ENCODE measurements at places on chromosomes 5 and 9.

DNA sequence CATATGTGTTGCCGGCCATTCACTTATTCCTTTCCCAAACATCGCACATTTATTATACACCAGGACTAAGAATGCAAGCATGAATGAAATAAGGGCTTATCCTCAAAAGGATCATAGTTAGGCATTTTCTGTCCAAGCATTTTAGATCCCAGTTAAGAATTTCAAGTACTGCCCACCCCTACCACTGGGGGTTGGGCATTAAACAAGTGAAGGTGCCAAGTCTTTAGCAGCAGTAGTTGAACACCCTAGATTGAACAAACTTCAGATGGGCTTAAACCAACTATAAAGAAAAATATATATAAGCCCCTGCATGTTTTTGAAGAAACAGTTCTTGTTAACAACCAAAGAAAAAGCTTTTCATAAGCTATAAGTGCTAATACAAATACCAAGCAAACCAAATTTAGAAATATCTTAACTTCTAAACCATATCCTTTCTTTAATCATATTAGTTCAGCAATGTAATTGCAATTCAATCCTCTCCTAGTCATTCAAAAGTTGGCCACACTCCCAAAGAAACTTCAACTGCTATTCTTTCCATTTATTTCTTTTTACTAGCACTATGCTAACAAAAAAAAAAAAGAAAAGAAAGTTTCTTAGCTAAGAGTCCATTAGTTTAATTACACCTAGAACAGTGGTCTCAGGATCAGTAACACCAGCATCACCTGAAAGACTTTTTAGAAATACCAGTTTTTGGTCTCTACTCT lies 149.8 kb downstream of the MLLT3 start:
- DNase-seq, result no peak

GRCh38 chr9:116599342-116599884 lies 87.7 kb upstream of the TRIM32 start:
- no peak for DNase-seq

- no peak for DNase-seq
Observed at GRCh38 chr9:91714874-91715615, 235.0 kb downstream of the ROR2 start.

GRCh38 chr9:113807173-113808061 lies 68.7 kb upstream of the ZNF618 start:
- peak; percentile 57 for DNase-seq

DNA sequence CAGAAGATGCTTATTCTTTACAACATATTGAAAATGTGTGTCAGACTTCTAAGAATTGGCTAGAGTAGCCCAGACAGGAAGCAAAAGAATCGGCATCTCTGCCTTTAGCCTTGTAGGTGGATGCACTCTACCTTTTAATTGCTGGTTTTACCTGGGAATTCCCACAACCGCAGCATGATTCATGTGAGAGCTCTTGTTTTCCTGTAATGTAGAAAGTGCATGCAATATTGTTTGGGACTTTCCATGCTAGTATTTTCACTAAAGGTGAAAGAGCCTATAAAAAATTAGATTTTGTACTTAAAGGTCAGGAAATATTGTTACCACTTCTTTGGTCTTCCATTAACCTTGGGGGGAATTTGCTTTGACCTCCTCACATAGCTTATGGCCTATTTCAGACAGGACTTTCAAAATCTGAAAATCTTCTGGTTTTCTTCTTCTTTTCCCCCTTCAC lies 89.8 kb downstream of the NTRK2 start:
- DNase-seq, result no peak

Data from NCI-H1694 (cell line).